Hair follicle dermal papilla cell (primary cell): ENCODE measurements at places on chromosomes 11 and 22. TPM values are rescaled to one million over a fixed set of nuclear protein-coding genes. Genes with fewer than 3 reads are reported as not detected.

The CCDC34 gene
- total RNA-seq, result 1.8 TPM in 2 replicates

The FAM168A gene
- 45.9 and 50.3 TPM in 2 replicates for total RNA-seq

The FERMT3 gene
- 1.1 and 1.9 TPM in 2 replicates for total RNA-seq

The IL17REL gene
- not detected in 2 replicates for total RNA-seq

The KRTAP5-1 gene
- total RNA-seq, result not detected in 2 replicates

The SLC22A25 gene
- total RNA-seq, result not detected in 2 replicates

The LMNTD2 gene
- 0.61 and 0.97 TPM in 2 replicates for total RNA-seq

The SLCO2B1 gene
- total RNA-seq, result not detected in 2 replicates

The P4HA3 gene
- 3.5 and 3.9 TPM in 2 replicates for total RNA-seq

The CARD16 gene
- total RNA-seq, result 2.8 and 3.5 TPM in 2 replicates

The GAL3ST1 gene
- not detected in 2 replicates for total RNA-seq

The FOLR2 gene
- total RNA-seq, result not detected in 2 replicates

The DGAT2 gene
- total RNA-seq, result 0.49 and 0.81 TPM in 2 replicates

The BBOX1 gene
- total RNA-seq, result under 0.01 and 0.12 TPM in 2 replicates
